ENCODE measurements at places on chromosomes 7 and 10.

- no peak for DNase-seq
Observed at GRCh38 chr10:17231788-17232187, 3.7 kb downstream of the VIM start.

DNA sequence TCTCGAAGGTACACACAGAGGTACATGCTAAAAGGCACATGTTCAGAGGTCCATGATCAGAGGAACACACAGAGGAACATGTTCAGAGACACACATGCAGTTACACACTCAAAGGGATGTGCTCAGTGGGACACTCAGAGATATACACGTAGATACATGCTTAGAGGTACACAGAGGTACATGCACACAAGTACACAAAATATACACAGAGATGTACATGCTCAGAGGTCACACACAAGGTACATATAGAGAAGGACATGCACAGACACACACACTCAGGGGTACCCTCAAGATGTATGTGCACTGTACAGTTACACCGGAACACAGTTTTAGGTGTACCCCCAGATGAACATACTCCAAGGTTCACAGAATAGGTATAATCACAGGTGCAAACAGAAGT is 18.8 kb downstream of the NPC1L1 start:
- no peak for DNase-seq

- no peak for DNase-seq
Observed at GRCh38 chr10:114151486-114151885, 22.5 kb downstream of the CCDC186 start.

- no peak for DNase-seq
Observed at GRCh38 chr7:118286131-118286530, 61.6 kb downstream of the ANKRD7 start.

- no peak for DNase-seq
Observed at GRCh38 chr10:102485093-102485784, 17.3 kb downstream of the ACTR1A start.

All from CMK (cell line).